ENCODE measurements at places on chromosomes 12 and 14.

- DNase-seq: no peak
These were observed 25.7 kb downstream of the FAIM2 start for GRCh38 chr12:49878021-49878420.

DNA sequence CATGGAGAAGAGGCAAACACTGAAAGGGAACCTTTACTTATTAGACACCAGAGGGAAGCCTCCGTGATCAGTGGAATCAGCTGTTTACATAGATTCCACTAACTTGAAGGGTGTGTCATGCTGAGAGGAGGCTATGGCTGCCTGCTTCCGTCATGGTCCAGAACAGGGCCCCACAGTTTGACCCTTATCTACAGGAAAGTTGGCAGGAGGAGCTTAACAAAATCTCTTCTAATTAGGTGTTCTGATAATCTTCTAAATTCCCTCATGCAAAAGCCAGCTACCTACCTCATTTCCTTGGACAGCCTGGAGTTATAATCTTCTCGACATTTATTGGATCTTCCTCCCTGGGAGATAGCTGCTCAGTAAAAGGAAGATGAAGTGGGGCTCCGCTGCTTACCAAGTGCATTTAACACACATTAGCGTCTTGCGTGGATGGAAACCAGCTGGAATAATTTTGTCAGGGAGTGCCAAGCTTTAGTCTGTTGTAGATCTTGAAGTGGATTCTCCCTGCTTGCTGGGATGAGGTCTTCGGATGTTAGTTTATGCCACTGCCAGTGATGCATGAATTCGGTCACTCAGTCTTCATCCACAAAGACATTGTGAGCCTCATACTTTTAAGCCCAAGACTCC is 171.0 kb downstream of the PAH start:
- no peak for DNase-seq

DNA sequence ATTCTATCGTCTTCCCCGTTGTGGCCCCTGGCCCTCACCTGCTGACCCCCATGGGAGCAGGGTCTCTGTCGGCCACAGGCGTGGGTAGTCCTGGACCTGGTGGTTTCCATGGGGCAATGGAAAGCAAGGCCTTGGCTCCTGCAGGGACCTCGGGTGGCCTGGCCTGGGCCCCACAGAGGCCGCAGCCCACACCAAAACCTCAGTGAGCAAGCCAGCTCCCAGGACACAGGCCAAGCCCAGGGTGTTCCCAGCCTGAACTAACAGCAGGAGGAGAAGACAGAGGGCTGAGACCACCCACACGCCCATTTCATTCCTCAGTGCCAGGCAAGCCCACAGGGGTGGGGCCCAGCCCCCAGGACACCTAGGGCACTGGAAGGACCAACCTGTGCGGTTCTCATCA is 16.9 kb downstream of the ABCB9 start:
- no peak for DNase-seq

DNA sequence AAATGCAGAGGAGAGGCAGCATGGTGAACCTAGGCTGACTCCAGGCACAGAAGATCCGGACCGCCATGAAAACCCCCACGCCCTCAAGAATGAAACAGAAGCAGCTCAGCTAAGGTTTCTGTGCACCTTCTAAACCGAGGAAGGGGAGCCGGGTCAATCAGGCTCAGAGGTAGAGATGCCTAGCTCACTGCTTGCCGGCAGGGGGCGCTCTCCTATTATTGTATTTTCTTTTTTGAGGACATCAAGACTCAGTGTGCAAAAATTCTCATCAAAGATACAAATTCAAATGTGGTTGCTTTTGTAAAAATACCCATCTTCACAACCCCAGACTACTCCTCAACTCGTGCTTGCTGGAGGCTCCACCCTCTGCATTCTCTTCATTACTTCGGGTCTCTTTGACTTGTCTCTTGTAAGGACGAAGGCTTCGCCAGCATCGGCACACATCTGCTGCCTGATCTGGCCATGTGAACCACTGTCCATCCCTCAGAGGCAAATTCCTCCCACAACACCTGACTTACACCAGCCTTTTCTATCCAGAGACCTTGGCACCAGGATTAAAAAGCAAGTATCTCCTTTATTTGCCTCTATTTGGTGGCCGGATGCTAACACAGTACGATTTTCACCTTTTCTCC is 33.4 kb upstream of the RNASE3 start:
- DNase-seq: peak; percentile 63

DNA sequence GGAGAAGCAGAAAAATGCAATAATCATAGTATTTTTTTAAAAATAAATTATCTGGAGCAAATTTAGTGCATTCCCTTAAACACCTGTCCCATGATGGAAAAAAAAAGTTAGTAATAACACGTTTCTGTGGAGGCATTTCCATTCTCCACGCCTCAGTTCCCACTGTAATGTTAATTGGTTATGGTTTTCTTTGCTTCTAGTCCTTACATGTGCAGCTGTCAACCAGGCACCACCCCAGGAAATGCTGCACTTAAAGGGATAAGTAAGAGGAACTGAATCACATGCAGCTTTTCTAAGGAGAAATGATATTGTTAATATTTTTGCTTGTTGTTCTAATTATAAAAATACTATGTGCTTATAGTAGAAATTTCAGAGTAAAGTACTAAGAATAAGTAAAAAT is 240.3 kb downstream of the ZFP36L1 start:
- no peak for DNase-seq

DNA sequence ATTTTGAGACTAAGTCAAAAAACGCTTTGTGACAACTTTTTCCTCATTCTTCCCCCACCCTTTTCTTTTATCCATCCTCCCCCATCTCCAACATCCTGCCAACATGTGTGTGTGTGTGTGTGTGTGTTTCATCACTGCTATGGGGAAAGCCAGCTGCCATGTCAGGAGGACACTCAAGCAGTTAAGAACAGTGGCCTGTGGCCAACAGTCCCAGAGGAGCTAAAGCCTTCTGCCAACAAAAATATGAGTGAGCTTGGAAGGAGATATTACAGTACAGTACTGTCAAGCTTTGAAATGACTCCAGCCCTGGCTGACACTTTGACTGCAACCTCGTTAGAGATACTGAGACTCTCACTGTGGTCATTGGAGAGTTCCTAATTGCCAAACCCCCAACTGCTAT is 5.0 kb upstream of the CSRP2 start:
- no peak for DNase-seq

DNA sequence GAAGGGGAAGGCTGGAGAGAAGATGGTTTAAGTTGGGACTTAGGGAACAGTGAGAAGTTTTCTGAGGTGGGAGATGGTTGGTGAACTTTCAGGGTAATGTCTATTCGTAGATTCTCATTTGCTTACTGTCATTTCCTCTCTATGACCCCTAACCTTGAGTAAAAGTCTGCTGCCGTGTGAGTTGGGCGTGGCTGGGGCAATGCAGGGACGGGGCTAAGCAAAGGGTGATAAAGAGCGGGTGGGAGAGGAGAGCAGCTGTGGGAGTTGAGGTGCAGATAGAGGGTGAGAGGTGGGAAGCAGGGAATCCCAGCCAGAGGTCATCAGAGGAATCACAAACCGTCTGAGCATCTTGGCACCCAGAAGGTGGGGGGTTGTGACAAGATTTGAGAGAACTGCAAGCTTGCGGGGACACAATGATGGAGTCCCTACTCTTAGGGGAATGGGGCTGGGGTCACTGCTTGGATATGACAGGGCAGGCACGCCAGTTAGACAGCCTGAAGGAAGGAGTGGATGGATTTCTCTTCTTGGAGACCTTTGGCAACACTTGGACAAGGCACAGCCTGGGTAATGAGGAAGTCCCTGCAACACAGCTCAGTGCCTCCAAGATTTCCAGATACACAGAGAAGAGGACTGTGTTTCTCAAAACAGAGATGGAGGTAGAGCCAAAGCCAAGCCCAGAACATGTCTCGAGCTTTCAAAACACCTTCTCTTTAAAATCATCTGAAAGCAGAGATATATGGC is 45.9 kb upstream of the CTDSP2 start:
- DNase-seq: no peak
